ENCODE measurements at places on chromosomes 16 and 17.

DNA sequence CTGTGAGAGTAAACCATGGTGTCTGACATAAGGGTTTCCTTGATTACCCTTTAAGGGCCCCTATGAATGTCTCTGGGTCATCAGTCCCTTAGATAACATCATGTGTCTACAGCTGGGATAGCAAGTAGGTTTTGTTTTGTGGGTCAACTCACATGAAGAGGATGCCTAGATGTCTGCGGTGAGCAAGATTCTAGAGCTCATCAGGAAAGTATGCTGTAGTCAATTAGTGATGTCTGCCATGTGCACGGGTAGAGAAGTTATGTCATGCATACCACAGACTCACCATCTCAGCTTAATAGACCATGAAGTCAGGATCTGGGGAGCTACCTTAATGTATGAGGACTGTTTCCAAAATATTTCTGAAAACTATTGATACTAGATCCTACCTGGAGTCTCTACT lies 57.5 kb downstream of the CDH13 start:
- no peaks in the 10 kb centered on the region for H3K36me3 ChIP-seq
- no peak for DNase-seq
- H3K27ac ChIP-seq, result peak overlapping the region; percentile 42

DNA sequence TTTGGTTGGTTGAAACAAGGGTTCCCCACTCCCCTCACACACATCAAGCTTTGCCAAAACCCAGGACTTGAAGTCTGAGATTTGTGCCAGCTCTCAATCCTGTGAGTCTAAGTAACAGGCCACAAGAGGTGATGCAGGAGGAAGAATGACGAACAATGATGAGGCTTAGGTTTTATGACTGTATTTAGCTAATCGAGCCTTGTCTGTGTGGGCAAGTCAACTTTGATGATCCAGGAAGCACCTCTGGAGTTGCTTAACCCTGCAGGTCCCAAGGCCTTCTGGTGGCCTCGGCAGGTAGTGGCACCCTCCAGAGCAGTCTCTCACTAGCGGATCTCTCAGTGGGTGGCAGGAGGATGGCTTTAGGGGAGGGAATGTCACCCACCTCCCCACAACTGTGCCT lies 28.7 kb downstream of the CDK5RAP3 start:
- H3K4me1 ChIP-seq, result peaks cover 27% of the 10 kb centered on the region
- no peak overlapping the region for H3K27ac ChIP-seq
- H3K27me3 ChIP-seq, result no peaks in the 10 kb centered on the region
- H3K4me3 ChIP-seq, result no peak overlapping the region

DNA sequence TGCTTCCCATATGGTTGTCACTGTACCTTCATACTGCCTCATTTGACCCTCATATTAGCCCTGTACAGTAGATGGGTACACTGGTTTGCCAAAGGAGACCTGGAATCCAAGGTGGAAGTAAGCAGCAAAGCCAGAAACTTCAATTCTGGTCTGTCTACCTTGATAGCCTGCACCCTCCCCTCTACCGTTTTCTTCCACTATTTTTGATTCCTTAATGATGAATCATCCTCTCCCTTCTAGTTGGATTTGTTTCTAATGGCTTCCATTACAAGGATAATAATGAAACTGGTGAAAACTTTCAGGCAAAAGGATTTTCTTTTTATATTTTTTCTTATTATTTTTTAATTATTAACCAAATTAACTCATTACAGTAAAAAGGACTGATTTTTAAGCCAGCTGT lies 17.3 kb downstream of the TAC4 start:
- peak overlapping the region; percentile 97 for H3K27ac ChIP-seq
- H3K36me3 ChIP-seq, result peaks cover 75% of the 10 kb centered on the region
- no peak overlapping the region for H3K4me3 ChIP-seq
- peaks cover 13% of the 10 kb centered on the region for H3K4me1 ChIP-seq

DNA sequence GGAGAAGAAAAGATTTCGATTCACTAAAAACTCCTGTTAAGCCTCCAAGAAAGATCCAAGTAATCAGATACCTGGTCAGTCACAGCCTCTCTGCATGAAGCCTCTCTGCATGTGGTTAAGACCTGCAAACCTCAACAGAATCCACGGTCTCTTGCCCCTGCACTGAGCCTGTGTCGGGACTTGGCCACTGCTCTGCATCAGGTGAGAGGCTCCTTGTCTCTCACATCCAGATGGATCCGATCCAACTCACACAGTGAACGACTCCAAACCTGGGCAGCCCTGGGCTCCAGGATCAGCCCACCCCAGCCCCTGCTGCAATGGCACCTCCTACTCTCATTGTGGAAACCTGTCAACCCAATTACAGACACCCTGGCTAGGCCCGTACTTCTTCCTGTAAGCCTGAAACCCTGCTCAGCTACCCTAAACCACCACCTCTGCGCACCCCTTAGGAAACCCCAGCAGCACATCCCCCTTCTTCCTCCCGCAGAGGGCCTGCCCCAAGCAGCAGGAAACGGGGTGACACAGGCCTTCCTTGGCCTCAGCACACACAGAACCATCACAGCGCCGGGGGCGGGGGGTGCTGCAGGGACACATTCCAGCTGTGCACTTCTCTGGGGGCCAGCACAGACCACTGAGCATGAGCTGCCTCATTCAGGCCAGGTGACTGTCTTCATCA lies 129.5 kb downstream of the ANKRD11 start:
- DNase-seq, result no peak
- H3K4me1 ChIP-seq, result peaks cover 47% of the 10 kb centered on the region
- peaks cover 15% of the 10 kb centered on the region for H3K36me3 ChIP-seq

DNA sequence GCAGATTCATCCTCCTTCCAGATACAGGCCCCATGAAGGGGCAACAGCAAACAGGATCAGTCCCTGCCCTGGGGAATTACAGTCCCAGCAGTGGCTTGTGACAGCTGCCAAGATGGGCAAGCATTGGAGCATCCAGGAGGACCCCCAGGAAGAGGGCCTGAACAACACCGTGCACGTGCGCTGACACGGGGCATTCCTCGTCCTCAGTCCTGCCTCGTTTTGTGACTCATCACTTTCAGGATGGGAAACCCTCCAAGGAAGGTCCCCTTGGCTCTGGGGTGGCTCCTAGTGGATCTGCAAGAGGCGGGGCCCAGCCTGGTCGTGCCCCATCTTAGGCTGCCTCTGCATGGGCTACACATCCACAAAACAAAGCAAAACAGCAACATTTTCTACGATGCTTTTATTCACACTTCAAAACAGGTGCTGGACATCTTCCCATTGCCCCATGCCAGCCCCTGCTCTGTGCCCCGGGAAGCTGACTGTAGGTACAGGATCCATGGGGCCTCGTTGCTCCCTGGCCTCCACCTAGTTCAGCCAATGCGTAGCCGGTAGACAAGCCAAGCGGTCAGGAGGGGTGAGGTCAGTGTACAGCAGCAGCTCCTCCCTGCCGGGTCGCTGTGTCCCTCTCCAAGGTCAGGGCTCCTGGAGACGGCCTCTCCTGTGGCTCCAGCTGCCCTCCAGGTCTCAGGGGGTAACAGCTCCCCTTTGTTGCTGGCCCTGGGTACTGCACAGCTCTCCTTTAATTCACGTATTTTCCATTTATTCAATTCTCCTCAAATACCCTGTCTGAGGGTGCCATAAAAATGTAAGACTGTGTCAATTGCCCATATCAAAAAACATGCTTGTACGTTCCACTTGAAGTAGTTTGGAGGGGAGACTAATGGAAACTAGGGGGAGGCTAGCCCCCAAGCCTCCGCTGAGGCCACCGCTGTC lies 32.2 kb downstream of the ACTG1 start:
- H3K4me3 ChIP-seq, result peak overlapping the region; percentile 76
- DNase-seq, result peak; percentile 62
- H3K27ac ChIP-seq, result no peak overlapping the region
- H3K36me3 ChIP-seq, result no peaks in the 10 kb centered on the region
- no peaks in the 10 kb centered on the region for H3K27me3 ChIP-seq
